ELR (cell line): ENCODE measurements at places on chromosomes 1 and 21.
A peak's percentile ranks its signal among the peaks of the same experiment; 100 is the strongest.

GRCh38 chr1:3772715-3773571 lies at the start of gene SMIM1:
Gene SMIM1, plus strand, starts transcription at chr1:3772749. Its CDS starts 2,625 bp downstream, at chr1:3775374.
- DNase-seq: no peak

- no peak for DNase-seq
These were observed 12.8 kb upstream of the RNF223 start for GRCh38 chr1:1086911-1087341.

DNA sequence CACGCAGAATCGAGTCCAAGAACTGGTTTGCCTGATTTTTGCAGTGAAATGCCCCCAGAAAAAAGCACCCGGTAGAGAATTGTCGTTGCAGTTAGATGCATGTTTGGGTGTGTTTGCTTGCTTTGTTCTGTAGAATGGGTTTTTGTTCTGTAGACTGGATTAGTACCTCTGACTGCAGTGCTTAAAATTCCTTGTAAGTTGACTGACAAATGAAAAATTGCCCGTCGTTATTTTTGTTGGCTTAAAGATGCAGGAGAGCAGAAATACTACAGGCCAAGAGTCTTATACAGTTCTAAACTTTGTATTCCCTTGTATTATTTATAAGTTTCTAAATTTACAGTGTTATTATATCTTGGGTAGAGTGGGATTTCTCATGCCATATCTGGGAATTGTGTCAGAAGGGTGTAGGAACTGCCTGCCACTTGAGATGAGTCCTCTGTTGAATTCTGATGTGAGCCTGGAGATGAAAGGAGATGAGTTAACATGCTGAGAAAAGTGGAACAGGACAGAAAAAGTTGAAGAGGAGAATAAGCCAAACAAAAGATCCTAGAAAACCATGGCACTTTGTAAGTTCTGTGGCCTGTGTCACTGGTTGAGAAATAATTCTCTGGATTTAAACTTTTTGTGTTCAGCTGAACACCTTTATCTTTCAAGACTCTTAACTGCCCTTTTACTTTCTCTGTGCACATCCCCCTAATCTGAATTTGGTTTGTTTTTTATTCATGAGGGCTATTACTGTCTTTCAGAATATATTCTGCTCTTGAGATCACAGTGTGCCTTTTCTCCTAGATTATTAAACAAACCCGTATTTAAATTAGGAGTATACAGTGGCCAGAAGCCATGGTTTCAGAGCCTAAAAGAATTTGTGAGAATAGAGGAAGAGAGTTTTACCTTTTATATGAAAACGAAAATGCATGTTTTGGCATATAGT lies 1.4 kb downstream of the DESI2 start:
- peak; percentile 23 for DNase-seq

DNA sequence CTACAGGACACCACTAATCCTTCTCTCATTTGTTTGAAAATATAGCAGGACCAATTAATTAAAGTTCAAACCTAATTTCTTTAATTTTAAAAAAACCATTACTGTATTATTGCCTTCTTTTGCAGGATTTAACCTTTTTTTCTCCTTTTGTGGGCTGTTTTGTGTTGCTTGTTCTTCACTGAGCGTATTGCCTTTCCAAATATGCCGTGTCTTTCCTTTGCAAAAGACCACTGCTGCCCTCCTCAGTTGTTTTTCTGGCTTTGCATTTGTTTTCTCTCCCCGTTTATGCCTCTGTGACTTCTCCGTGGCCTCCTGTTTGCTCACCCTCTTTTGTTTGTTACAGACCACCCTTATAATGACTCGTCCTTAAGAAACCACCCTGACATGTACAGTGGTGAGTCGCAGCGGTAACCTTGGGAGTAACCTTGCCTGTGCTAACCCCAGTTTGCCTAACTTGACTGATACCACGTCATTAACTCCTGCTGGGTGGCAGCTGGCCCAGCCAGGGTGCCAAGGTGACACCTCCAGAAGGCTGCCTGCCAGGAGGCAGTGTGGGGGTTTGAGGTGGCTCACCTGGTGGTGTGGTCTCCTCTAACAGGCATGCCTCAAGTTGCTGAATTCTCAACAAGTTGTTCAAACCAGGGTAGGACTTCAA lies 81.1 kb upstream of the CNTN2 start:
- DNase-seq: no peak

GRCh38 chr21:45607021-45607908 lies 36.3 kb upstream of the PCBP3 start:
- DNase-seq: peak; percentile 67

DNA sequence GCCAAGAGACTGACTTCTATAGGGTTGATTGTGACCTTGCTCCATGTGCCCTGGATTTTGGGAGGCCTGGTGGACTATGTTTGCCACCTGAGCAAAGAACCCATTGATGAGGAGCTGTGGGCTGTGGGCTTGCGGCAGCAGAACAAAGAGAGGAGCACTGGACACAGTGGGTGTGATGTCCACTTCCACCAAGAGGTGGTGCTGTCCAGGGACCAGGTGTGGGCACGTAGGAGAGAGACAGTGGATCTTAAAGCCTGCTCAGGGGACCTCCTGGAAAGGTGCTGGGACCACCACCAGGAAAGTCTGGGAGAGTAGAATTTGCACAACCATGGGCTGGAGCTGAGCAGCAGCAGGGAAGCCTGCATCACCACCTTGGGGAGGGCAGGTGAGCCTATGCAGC lies 106.7 kb upstream of the ETS2 start:
- DNase-seq: peak; percentile 4

DNA sequence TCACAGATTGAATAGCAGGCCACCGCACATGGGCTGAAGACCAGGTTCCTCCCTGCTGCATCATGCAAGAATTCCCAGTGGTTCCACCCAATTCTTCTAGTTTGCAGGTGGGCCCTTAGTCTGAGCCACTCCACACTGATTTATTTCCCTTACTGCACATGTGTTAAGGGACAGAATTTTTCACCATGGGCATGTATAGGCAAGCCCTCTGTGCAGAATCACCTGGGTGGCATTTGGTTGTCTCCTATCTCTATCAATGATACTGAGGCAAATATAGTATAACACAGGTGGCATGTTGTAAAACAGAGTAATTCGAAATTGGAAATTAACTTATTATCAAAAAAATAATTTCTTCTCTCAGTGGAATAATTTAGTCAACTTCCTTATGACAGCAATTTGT lies 1892.4 kb downstream of the NCAM2 start:
- no peak for DNase-seq

GRCh38 chr1:89198491-89199072 lies at the start of gene GBP4:
Gene GBP4, minus strand, starts transcription at chr1:89198942. Its CDS starts 108 bp downstream, at chr1:89198834.
- peak; percentile 41 for DNase-seq

GRCh38 chr1:27491748-27492700 lies 2.1 kb upstream of the WASF2 start:
- no peak for DNase-seq

GRCh38 chr1:96651517-96651916 lies 70.1 kb upstream of the PTBP2 start:
- DNase-seq: no peak

DNA sequence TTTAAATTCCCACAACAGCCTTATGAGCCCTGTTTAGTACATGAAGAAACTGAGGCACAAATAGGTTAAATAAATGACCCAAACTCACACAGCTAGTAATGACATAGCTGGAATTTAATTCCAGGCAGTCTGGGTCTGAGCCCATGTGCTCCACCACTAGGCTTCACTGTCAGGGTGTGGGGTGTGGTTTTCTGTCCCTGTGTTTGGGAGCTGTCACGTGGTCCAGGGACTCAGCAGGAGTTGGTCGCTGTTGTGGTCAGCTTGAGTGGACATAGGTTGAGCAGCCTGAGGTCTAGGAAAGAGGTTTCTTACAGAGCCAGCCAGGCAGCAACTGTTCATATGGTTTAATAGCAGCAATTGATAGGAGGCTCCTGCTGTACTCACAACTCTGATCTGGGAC lies 28.0 kb upstream of the KCNA10 start:
- no peak for DNase-seq

GRCh38 chr1:119374208-119374874 lies 5.8 kb downstream of the HAO2 start:
- DNase-seq: no peak

- DNase-seq: peak; percentile 94
These were observed 39.9 kb downstream of the IL6R start for GRCh38 chr1:154445040-154445472.

- DNase-seq: no peak
These were observed 22.1 kb downstream of the TCEA3 start for GRCh38 chr1:23402286-23403037.

DNA sequence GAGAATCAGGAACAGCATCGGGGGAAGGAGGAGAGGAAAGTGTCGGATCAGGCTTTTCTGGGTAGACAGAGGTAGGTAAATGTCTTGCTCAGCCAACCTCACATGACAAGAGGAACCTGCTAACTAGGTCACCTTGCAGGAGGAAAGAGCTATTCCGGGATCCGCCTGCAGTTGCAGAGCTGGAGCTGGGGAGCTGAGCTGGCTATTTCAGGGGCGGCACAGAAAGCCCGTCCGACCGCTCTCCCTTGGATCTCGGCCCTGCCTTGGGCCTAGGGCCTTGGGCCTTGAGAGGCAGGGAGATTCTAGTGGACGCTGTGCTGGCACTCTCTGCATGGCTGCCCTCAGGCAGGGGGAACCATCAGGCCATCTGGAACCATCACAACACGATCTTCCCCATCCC lies 56.5 kb upstream of the CTPS1 start:
- no peak for DNase-seq

DNA sequence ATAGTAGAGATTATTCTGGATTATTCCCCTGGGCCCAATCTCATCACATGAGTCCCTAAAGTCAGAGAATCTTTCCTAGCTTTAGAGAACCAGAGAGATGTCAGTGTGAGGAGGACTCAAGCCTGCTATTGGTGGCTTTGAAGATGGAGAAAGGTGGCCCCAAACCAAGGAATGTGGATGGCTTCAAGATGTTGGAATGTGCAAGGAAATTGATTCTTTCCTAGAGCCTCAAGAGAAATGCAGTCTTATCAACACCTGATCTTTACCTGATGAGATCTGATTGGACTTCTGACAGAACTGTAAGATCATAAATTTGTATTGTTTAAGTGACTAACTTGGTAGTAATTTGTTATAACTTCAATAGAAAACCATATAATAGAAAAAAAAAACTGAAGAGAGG lies 51.0 kb downstream of the NME7 start:
- peak; percentile 4 for DNase-seq

GRCh38 chr1:41135196-41135947 lies 106.7 kb downstream of the SCMH1 start:
- DNase-seq: no peak

GRCh38 chr1:47684518-47684917 lies 246.7 kb downstream of the FOXD2 start:
- no peak for DNase-seq

DNA sequence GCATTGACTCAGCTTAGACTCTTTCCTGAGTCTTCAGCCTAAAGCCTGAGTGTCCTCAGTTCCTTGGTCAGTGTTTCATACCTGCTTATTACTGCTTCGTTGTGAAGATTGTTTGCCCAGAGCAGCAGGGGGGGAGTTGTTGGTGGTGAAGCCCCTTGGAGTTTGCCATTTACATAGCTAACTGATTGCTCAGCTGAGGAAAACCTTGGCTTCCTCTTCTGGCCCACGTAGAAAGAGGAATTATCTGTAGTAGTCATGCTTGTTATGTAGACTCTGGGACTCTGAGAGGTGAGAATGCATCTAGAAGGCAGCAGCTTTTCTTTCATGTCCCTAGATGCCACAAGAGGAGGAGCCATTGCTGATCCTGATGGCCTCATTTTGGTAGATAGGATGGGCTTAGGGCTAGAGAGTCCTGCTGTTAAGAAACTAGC lies 125.9 kb downstream of the MAST2 start:
- peak; percentile 69 for DNase-seq

GRCh38 chr1:107530543-107530942 lies 389.7 kb downstream of the NTNG1 start:
- no peak for DNase-seq

DNA sequence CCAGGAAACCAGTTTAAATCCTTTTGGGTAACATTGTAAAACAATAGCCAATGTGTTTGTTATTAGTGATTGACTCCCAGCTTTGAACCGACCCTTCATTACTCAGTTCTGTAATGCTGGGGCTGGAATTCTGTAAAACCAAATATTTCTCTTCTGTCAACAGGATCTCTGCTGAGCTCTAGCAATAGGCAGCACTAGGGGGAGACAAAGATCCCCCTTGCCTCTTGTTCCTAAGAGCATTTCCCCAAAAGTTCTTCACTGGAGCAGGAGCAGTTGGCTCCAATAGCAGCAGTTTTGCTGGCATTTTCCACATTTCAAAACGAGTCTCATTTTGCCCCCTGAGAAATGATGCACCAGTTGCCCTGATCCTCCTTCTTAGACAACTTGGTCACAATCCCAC lies 1671.1 kb downstream of the MRPL39 start:
- DNase-seq: no peak

DNA sequence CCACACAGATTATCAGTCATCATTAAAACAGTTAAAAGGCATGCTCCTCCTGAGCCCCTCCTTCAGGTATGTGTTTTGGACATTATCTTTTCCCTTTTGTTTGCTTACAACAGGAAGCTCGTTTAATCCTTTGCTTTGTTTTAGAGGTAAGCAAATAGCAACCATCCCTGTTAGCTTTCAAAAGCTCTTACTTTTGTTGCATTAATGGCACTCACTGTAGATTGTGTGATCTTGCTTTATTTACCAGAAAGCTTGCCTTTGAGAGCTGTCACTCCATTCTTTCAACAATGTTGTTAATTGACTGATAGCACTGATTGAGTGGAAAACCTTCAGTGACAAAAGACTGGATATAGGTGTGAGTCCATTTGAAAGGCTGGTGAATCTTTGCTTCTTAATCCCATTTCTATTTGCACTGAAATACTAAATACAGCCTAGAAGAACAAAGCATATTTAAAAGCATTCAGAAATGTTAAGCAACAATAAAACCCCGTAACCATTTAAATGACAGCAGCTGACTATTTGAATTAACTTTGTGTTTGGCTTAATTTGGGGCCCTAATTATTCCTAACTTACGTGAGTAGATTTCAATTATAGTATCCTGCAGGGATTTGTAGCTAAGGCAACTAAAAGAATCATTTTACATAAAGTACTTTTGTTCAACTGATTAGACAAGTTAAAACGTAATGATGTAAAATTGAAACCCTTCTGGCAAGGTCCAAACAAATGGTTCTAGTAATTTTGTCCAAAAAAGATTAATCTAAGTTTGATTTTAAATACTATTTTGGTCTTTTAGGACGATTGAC lies 48.3 kb downstream of the ADGRL2 start:
- DNase-seq: no peak

DNA sequence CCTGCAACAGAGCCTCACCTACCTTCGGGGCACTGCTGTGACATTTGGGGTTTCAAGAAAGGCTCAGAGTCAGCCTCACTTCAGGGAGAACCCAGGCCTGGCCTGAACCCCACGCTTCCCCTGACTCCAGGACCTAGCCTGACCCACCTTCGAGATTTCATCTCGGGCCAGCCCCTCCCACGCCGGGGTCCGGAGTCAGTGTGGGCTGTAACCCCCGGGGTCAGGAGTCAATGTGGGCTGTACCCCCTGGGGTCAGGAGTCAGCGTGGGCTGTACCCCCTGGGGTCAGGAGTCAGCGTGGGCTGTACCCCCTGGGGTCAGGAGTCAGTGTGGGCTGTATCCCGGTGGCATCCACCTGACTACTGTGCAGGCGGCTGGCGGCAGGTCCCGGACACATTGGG lies 183.0 kb upstream of the RAB4A start:
- no peak for DNase-seq

- no peak for DNase-seq
These were observed 22.0 kb upstream of the PRDM15 start for GRCh38 chr21:41901099-41901498.

- no peak for DNase-seq
These were observed 21.1 kb downstream of the MAPKAPK2 start for GRCh38 chr1:206705726-206706297.

GRCh38 chr1:67700692-67701410 lies 15.8 kb downstream of the GADD45A start:
- peak; percentile 57 for DNase-seq

GRCh38 chr1:11266268-11267074 lies 4.1 kb upstream of the MTOR start:
- no peak for DNase-seq

GRCh38 chr1:213891989-213892902 lies 95.5 kb upstream of the PROX1 start:
- no peak for DNase-seq
